ENCODE measurements at places on chromosomes 5 and 9.
A peak's percentile ranks its signal among the peaks of the same experiment; 100 is the strongest.

DNA sequence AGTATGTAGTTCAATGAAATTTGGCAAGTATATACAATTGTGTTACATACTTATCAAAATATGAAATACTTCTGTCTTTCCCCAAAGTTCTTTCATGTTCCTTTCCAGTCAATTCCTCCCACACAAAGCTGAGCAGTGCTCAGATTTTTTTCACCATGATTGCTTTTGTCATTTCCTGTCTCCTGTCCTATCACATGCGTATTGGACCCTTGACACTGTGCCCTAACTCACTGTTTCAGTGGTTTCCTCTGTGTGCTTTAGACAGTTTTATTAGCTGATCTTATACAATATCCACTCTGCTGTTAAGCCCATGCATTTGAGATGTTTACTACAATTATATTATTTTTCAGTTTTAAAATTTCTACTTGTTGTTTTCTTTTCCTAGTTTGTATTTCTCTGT is 463.6 kb upstream of the MEF2C start:
- H3K27ac ChIP-seq, result no peak overlapping the region
- no peaks in the 10 kb centered on the region for H3K36me3 ChIP-seq
- no peaks in the 10 kb centered on the region for H3K27me3 ChIP-seq
- H3K4me3 ChIP-seq, result no peak overlapping the region

DNA sequence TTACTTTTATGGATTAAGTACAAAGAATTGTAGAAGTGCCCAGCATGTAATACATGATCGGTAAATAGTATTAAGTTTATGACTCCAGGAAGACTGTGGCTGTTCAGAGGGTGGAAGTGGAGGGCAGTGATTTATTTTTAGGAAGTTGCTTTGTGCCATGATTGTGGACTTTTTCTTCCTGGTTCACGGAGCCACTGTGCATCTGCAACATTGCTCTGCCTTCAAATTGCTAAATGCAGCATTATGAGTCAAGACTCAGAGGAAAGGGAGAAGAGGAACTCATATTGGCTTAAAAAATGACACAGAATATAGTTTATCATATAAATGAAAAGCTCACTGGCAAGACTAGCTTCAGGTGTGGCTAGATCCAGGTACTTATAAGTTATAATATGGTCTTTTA is 301.5 kb downstream of the KCTD16 start:
- H3K27me3 ChIP-seq, result no peaks in the 10 kb centered on the region
- H3K36me3 ChIP-seq, result no peaks in the 10 kb centered on the region
- no peak for DNase-seq
- H3K4me1 ChIP-seq, result no peaks in the 10 kb centered on the region

DNA sequence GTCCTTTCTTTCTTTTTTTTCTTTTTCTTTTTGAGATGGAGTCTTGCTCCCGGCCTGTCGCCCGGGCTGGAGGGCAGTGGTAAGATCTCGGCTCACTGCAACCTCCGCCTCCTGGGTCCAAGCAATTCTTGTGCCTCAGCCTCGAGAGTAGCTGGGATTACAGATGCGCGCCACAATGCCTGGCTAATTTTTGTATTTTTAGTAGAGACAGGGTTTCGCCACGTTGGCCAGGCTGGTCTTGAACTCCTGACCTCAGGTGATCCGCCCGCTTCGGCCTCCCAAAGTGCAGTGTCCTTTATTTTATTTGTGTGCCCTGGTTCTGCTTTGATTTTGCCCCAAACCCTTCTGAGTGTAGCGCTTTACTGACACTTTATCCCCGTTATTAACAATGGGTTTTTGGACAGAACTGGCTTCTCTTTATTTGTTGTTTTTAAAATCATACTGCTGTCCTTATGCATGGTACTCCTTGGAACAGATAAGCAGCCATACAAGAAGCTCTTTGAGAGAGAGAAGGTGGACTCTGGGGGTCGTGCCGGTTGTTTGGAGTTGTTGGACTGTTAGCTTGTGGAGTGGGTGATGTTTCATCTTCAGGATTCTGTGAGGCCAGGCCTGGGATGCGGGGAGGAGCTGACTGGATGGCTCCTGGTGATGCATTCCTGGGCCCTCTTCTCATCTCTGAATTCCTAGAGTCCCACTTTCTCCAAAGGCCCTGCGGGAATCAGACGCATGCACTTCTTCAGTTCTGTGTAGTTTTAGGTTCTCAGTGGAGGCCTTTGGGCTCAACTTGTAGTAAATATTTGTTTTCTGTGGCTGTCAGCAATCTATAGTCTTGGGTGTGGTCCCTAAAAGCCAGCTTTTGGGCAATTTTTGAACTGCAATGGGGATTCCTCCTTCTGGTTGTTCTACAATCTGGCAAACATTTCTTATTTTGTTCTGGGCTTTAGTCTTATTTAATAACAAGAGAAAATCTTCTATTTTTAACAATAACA is 47.8 kb downstream of the PTTG1 start:
- H3K27me3 ChIP-seq, result no peaks in the 10 kb centered on the region
- H3K36me3 ChIP-seq, result no peaks in the 10 kb centered on the region
- no peak overlapping the region for H3K27ac ChIP-seq
- no peaks in the 10 kb centered on the region for H3K4me1 ChIP-seq
- no peak for DNase-seq

DNA sequence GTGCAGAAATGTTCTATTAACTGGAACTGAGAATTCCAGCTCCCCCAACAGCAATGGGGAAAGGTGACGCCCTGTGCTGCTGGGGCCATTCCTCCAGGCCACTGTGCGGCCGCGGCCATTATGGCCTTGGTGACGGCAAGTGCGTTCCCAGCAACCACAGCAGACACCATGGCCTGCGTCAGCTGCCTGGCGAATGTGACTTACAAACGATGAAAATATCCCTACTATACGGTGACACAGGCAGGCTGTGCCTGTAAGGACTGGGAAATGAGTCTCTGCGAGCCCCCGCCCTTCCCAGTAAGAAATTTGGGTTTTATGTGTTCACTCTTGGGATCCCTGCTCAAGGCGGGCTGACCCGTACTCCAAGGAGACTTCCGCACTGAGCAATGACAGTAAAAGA is 20.6 kb downstream of the CLPTM1L start:
- no peak overlapping the region for H3K27ac ChIP-seq
- peak; percentile 4 for DNase-seq
- H3K4me3 ChIP-seq, result no peak overlapping the region
- no peaks in the 10 kb centered on the region for H3K4me1 ChIP-seq
- H3K27me3 ChIP-seq, result no peaks in the 10 kb centered on the region

- H3K27ac ChIP-seq, result no peak overlapping the region
- no peaks in the 10 kb centered on the region for H3K4me1 ChIP-seq
- no peak overlapping the region for H3K4me3 ChIP-seq
These were observed 74.1 kb downstream of the CSF2 start for GRCh38 chr5:132147663-132148062.

DNA sequence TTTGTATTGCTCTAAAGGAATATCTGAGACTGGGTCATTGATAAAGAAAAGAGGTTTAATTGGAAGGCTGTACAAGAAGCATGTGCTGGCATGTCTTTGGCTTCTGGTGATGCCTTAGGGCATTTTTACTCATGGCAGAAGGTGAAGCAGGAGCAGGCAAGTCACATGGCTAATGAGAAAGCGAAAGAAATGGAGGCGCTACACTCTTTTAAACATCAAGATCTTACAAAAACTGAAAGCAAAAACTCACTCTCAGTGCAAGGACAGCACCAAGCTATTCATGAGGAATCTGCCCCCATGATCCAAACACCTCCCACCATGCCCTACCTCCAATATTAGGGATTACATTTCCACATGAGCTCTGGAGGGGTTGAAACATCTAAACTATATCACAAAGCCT is 1458.8 kb upstream of the ACO1 start:
- H3K27me3 ChIP-seq, result no peaks in the 10 kb centered on the region
- no peak overlapping the region for H3K27ac ChIP-seq
- no peak overlapping the region for H3K4me3 ChIP-seq
- no peaks in the 10 kb centered on the region for H3K4me1 ChIP-seq

DNA sequence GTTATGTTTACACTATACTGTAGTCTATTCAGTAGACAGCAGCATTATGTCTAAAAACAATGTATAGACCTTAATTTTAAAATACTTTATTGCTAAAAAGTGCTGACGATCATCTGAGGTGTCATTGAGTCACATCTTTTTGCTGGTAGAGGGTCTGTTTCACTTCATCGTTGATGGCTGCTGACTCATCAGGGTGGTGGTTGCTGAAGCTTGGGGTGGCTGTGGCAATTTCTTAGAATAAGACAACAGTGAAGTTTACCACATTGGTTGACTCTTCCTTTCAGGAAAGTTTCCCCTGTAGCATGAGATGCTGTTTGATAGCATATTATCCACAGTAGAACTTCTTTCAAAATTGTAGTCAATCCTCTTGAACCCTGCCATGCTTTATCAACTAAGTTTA is 150.3 kb downstream of the FBXL7 start:
- no peaks in the 10 kb centered on the region for H3K27me3 ChIP-seq
- H3K36me3 ChIP-seq, result no peaks in the 10 kb centered on the region
- H3K4me1 ChIP-seq, result no peaks in the 10 kb centered on the region
- no peak overlapping the region for H3K27ac ChIP-seq

GRCh38 chr5:160605266-160605665 is 183.6 kb downstream of the PTTG1 start:
- no peak overlapping the region for H3K4me3 ChIP-seq
- H3K4me1 ChIP-seq, result no peaks in the 10 kb centered on the region
- no peaks in the 10 kb centered on the region for H3K27me3 ChIP-seq
- DNase-seq, result no peak

DNA sequence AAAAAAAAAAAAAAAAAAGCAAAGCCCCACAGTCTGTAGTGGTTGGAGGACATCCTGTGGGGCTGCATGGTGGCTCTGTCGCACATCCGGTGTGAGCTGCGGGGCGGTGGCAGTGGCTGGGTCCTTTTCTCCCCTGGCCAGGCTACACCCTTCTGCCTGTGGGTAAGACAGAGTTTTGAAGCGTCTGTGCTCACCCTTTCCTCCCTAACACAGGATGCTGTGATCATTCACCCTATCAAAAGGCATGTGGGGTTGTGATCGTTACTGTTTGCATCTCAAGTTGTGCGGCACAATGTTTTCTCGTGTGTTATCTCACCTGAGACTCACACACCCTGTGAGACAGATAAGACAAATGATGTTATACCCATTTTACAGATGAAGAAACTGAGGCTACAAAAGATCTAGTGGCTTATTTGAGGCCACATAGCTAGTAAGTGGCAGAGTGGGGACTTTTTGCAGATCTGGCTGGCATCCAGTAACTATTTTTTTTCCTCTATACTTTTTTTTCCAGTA is 17.5 kb downstream of the IRF1 start:
- H3K4me1 ChIP-seq, result no peaks in the 10 kb centered on the region
- H3K4me3 ChIP-seq, result no peak overlapping the region
- no peaks in the 10 kb centered on the region for H3K27me3 ChIP-seq
- DNase-seq, result peak; percentile 25

GRCh38 chr9:20322212-20322611 is 300.1 kb downstream of the MLLT3 start:
- H3K36me3 ChIP-seq, result no peaks in the 10 kb centered on the region
- H3K4me1 ChIP-seq, result peaks cover 4% of the 10 kb centered on the region
- no peak overlapping the region for H3K4me3 ChIP-seq
- no peaks in the 10 kb centered on the region for H3K27me3 ChIP-seq

- no peaks in the 10 kb centered on the region for H3K27me3 ChIP-seq
- no peak overlapping the region for H3K27ac ChIP-seq
- H3K4me1 ChIP-seq, result no peaks in the 10 kb centered on the region
- no peaks in the 10 kb centered on the region for H3K36me3 ChIP-seq
- DNase-seq, result no peak
- H3K4me3 ChIP-seq, result no peak overlapping the region
These were observed 26.9 kb downstream of the CSNK1G3 start for GRCh38 chr5:123538670-123539459.

DNA sequence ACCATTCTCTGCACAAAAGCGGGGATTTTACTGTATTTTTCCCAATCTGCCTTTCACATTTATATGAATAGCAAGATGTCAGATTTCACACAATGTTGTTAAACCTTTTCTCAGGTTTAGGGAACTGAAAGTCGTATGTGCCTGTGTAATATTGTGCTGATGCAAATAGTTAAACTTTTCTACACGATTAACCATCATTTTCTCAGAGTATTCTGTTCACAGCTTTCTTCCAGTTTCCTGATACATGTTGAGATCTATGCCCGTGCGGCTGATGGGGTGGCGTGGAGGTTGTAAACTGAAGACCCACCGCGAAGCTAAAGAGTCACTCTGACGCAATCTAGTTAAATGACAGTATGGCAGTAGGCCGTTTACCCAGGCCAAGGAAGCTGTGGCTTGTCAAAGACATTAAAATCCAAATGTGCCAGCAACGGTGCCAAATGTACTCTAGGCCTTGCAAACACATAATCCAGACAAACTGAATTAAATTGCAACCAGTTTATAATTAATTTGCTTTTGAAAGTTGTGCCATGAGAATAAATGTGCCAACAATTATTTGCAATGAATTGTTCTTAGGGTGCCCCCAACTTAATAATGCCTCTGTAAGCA is 145.7 kb downstream of the EBF1 start:
- H3K4me1 ChIP-seq, result no peaks in the 10 kb centered on the region
- H3K36me3 ChIP-seq, result no peaks in the 10 kb centered on the region
- H3K4me3 ChIP-seq, result no peak overlapping the region
- no peak for DNase-seq
- H3K27me3 ChIP-seq, result no peaks in the 10 kb centered on the region

GRCh38 chr5:23437011-23437410 is 70.4 kb upstream of the PRDM9 start:
- no peaks in the 10 kb centered on the region for H3K27me3 ChIP-seq
- no peak for DNase-seq
- no peak overlapping the region for H3K4me3 ChIP-seq
- H3K4me1 ChIP-seq, result no peaks in the 10 kb centered on the region
- H3K36me3 ChIP-seq, result no peaks in the 10 kb centered on the region

DNA sequence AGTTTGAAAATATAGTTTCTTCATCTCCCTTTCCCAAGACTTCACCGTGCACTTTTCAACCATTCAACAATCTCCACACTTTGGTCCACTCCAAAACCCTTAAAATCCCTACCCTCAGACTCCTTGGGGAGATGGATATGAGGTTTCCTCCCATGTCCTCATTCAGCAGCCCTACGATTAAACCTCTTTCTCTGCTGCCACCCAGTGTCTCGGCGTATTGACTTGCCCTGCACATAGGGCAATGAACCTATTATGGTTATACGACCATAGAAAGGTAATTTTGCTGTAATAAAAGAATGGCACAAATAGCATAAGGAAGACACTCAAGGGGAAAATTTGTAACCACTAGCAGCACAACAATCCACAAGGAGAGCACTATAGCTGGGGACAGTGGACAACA is 803.5 kb downstream of the TLE1 start:
- H3K4me1 ChIP-seq, result no peaks in the 10 kb centered on the region
- no peaks in the 10 kb centered on the region for H3K27me3 ChIP-seq
- DNase-seq, result peak; percentile 14
- no peak overlapping the region for H3K27ac ChIP-seq
